Spinal cord (tissue), 10 donors: ENCODE measurements at places on chromosomes 5 and 9.

- DNase-seq: no peak
Measured at GRCh38 chr9:130054325-130054786, 650 bp downstream of the GPR107 start.

GRCh38 chr9:76576344-76576743 lies 117.4 kb downstream of the GCNT1 start:
- DNase-seq: no peak

GRCh38 chr5:145941096-145941447 lies 4.7 kb downstream of the SH3RF2 start:
- DNase-seq: no peak

- no peak for DNase-seq
Measured at GRCh38 chr5:155546075-155546474, 532.5 kb downstream of the KIF4B start.

- no peak for DNase-seq
Measured at GRCh38 chr5:147613359-147613758, 103.5 kb upstream of the DPYSL3 start.

DNA sequence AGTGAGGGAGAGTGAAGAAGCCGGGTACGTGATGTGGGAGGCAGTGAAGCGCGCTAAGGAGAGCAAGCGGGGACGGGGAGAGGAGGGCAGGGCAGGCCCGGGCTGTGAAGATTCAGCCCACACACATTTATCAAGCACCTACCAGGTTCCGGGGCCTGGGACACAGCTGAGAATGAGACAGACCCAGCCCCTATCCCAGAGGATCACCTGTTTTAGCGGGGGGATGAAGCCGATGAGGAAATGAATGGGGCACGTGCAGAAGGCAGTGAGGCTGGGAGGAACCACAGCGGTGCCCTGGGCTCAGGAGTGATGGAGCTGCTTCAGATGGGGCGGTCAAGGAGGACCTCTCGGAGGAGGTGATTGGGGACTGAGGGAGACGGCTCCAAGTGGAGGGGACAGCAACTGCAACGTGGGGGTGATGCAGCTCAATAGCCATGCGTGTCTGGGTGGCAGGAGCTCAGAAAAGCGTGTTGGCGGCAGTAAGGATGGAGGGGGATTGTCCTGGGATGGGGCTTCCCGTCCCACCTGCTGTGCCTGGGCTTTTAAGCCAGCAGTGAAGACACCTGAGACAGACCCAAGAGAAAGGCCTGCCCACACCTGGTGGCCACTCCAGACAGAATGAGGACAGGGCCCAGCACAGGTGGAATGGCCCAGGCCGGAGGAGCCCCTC lies 77.5 kb upstream of the UNC5A start:
- DNase-seq: no peak

DNA sequence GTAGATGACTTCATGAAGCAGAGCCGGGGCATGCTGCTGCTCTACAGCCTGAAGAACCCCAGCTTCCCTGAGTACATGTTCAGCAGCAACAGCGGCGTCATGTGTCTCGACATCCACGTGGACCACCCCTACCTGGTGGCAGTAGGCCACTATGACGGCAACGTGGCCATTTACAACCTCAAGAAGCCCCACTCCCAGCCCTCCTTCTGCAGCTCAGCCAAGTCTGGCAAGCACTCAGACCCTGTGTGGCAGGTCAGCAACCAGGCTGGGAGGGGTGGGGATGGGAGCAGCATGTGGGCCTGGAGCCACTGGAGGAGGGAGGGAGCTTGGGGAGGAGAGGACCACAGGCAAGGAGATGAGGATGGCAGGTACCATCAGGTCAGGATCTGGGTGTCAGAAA lies 16.2 kb downstream of the ENHO start:
- no peak for DNase-seq

DNA sequence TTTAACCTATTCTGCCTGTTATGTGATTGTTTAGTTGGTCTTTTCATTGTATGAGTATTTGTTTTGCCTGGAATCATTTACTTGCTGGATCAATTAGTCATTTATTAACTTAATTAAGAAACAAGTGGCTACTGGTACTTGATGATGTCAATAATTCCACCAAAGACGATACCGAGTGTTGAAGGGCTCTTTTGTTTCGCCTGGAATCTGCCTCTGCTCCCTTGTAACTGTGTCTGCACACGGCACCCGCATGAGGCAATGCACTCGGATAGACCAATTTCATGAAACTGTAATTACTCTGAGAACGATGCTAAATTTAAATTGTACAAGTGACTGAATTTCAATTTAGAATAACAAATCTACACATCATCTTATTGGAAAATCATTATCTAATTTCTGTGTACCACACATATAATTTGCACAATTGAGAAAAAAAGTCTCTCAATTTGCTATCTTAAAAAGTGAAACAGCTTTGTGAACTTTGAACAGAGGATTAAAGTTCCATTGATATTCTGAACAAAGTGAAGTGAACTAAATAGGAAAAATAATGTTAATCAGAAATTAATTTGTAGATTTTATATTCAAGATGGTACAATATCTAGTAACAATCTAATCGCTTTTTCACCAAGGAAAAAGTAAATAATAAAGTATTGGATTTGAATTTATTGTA lies 143.2 kb downstream of the CTNND2 start:
- DNase-seq: peak; percentile 18

GRCh38 chr5:45609661-45610060 lies 86.5 kb downstream of the HCN1 start:
- DNase-seq: no peak

DNA sequence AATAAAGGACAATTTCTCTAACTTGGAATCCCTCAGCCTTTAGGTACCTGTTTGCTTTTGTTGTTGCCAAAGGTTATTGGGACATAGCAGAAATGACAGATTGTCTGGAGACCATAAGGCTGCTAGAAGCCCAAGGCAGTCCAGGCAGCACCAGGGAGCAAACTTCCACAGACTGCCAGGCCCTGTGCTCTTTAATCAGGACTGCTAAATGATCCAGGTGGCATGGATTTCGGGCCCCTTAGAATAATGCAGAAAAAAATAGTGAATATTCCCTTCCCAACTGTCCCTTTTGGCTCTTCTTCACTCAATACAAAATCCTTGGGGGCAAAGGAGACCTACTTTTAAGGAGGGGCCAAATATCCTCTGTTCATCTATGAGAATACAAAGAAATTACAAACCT lies 73.9 kb downstream of the GABRA1 start:
- no peak for DNase-seq

DNA sequence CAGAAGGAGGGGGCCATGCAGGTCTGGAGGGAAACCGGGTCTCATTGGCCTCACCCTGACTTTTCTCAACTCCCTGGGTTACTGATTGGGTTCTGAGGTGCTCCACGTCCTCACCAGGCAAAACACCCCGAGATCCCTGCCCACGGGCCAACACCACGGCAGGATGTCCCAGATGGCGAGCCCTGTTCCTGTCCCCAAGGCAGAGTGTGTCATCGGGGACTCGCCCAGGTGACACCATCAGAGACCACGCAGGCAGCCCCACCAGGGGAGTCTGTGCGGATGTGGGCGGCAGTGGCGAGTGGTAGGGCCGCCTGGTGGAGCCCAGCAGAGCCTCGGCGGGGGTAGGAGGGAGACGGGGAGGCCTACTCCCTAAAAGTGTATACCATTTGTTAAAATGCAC lies 59.0 kb upstream of the UBAC1 start:
- DNase-seq: no peak

DNA sequence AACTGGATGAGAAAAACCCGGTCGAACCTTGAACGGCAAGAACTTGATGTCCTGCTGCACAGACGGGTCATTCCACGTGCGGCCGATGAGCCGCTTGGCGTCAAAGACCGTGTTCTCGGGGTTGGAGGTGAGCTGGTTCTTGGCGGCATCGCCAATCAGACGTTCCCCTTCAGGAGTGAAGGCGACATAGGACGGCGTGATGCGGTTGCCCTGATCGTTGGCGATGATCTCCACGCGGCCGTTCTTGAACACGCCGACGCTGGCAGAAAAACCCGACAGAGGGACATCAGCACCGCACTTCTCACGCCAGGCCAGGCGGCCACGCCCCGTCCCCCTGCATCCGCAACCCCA lies 519 bp downstream of the HSPA5 start:
- peak; percentile 9 for DNase-seq

DNA sequence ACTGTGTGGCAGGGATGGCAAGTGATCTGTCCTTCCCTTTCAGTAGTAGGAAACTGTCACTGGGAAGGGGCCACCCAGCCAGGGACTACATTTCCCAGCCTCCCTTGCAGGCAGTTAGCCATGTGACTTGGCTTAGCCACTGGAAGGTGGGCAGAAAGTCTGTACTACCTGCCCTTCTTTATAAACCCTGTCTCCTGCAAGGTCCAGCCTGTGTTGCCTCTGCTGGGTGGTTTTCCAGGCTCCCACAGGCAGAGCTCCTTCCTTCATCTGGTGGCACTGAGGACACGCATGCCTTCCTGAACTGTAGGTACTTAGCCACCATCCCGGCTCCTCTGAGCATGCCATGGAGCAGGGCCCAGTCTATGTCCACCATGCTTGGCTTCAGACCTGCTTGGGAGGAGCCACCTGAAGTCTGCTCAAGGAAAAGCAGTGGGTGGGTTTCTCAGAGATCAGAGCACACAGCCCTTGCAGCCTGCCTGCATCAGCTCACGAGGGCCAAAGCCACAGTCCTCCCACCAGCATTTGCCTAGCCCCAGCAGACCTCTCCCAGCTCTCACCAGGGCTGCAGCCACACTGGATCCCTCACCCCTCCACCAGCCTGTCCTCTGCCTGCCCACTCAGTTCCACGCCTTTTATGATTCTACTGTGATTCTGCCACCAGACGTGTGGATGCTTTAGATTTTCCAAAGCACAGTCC lies 16.7 kb upstream of the SLC25A51 start:
- DNase-seq: no peak

GRCh38 chr9:37197158-37198038 lies 77.0 kb downstream of the ZCCHC7 start:
- DNase-seq: no peak
